Stimulated activated CD4-positive, alpha-beta T cell treated with anti-CD3 and anti-CD28 coated beads, Interleukin-15, amount 100 ng/mL, for 1 hour (primary cell): ENCODE measurements at places on chromosomes 16 and 17.
A peak's percentile ranks its signal among the peaks of the same experiment; 100 is the strongest.

DNA sequence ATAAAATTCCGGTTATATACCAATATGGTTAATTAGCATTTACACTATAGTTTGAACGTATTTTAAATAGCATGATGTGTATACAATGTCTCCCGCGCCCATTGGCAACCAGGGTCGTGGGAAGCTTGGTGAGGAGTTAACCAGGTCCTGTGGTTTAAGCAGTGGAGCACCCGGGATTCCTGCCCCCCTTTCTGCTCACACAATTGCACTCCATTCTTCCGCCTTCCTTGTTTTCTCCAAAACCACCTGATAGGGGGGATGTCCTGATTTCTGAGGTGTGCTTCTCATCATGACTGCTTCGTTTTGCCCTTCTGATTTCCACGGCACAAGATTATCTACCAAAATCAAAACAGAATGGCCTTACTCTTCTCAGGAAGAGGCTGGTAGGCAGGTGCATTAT lies 35.8 kb downstream of the WIPI1 start:
- no peak for DNase-seq

- no peak for DNase-seq
These were observed 108.9 kb downstream of the MAP2K6 start for GRCh38 chr17:69523244-69523861.

GRCh38 chr16:81817296-81817695 lies 38.2 kb downstream of the PLCG2 start:
- no peak for DNase-seq

DNA sequence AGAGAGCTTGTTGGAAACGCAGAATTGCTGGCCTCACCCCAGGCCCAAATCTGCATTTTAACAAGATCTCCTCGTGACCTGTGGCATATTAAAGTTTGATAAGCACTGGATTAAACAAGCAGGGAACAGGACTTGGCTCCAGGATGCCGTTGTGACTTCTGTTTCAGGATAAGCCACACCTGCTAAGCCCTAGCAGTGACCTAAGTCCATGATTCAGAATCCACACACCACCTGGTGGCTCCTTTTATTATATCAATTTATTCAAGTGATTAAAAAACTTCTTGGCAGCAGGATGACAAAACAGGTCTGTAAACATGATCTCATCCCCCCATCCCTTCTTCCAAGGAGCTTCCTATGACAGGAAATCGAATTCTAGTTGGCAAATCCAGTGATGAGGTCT lies 9.1 kb downstream of the NAGPA start:
- no peak for DNase-seq

GRCh38 chr17:51764387-51764971 lies 394.0 kb downstream of the CA10 start:
- DNase-seq, result peak; percentile 6

GRCh38 chr17:43907998-43908721 lies 824 bp upstream of the MPP2 start:
- DNase-seq, result peak; percentile 41

GRCh38 chr17:39602533-39603303 lies 5.0 kb downstream of the NEUROD2 start:
- no peak for DNase-seq

GRCh38 chr17:80910043-80910442 lies 81.6 kb upstream of the CHMP6 start:
- no peak for DNase-seq

DNA sequence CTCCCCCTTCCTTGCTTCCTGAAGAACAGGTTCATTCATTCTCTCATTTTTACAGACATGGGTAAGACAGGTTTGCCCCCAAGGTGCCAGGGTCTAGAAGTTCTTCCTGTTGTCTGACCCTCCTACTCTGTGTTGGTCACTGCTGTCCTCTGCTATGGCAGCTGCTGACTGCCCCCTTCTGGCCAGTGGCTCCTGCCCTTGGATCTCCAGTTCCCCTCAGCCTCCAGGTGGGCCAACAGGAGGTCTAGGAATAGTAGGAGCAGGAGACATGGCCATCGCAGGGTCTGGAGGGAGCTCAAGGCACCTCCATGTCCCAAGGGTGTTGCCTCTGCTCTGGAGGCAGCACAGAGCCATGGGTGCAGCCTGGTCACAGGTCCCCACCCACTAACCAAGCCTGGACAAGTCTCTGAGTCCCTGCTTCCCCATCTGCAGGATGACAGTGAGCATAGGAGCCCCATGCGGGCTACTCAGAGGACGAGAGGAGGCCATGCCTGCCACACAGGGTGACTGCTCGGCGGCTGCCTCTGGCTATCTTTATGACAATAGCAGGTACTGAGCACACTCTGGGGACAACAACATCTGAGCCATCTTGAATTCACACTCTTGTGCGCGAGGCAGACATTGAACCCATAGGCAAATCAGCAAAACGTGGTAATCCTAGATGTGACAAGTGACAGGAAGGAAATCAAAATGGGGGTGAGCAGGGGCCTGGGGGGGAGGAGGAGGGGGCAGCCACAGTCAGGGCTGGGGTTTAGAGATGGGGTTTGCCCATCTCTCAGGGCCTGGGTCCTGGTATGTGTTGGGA lies 27.0 kb upstream of the NXPH3 start:
- DNase-seq, result no peak

DNA sequence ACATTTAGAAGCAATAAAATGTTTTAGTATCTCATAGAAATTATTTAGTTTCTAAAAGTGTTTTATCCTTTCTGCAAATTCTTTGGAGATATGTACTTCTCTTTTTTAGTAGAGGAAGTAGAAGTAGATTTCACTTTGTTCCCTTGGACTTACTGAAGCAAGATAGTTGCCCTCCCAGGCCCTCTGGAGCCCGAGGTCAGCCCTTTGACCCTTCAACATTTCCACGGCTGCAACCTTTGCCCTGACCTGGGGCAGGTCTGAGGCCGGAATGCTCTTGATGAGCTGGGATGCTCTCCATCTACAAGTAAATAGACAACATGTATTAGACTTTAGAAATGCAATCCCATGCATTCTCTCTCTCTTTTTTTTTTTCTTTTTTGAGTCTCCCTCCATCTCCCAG lies 167.5 kb downstream of the CDK5R1 start:
- no peak for DNase-seq

DNA sequence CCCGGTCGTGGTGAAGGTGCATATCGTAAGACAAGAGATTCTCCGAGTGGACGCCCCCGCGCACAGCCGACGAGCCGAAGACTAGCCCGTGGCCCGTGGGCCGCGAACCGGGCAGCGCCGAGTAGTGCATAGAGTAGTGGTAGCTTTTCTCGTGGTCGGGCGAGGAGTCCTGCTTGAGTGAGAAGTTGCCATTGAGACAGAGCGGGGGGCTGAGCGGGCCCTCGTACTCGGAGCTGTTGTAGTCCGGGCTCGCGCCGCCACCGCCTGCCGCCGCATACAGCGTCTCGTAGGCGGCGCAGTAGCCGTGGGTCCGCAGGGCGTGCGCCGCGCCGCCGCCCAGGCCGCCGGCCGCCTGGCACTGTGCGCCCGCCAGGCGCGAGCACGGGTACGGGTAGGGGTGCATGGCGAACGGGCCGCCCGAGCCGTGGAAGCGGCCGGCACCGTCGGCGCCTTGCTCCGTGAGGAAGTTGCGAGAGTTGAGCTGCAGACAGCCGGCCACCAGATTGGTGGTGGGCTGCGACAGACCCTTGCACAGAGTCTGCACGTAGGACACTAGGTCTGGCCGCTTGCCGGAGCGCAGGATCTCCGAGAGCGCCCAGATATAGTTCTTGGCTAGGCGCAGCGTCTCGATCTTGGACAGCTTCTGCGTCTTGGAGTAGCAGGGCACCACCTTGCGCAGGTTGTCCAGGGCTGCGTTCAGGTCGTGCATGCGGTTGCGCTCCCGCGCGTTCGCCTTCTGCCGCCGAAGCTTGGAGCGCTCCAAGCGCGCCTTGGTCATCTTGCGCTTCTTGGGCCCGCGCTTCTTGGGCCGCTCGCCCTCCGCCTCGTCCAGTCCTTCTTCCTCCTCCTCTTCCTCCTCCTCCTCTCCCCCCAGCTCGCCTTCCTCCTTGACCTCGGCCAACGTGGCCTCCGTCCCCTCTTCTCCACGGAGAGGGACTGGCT lies 2.0 kb downstream of the NEUROD2 start:
- DNase-seq, result no peak

- no peak for DNase-seq
These were observed 2.3 kb downstream of the GALK1 start for GRCh38 chr17:75762513-75763268.

- no peak for DNase-seq
These were observed 192.1 kb upstream of the CIBAR2 start for GRCh38 chr16:85304337-85304736.

- DNase-seq, result peak; percentile 68
These were observed 21.1 kb downstream of the WIPI1 start for GRCh38 chr17:68435876-68436842.

GRCh38 chr17:35345926-35346771 lies 27.3 kb downstream of the SLFN11 start:
- no peak for DNase-seq

- no peak for DNase-seq
These were observed 6.0 kb upstream of the MRPL38 start for GRCh38 chr17:75910699-75911098.

DNA sequence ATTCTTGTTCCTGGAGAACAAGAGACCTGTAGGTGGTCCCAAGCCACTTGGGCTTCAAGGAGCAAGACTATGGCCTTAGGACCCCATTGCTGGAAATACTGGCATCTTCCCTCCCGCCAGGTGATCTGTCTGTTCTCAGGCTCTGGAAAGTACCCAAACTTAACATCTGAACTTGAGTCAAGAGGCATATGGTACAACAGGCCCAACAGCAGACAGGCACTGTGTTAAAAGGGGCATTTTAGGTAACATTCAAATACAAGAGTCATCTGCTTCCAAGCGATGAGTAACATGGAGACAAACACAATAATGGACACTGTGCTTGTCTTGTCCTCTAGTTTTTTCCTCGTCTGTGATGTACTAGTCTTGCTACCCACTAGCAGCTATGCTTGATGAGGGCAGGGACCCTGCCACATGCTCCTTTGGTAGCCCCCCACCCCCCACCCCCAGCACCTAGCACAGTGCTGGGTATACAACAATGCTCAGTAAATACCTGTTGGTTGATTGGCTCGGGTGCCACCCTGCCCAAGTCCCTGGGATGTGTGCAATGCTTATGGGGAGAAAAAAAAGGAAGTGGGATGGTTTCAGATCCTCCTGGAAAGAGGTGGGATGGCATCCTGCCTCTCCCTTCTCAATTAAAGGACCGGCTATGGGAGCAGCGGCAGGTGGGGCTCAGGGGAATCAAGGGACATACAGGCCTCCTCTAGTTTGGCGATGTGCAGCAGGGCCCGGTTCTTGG lies 19.4 kb downstream of the CSF3 start:
- DNase-seq, result no peak

- no peak for DNase-seq
These were observed 57.4 kb downstream of the SYNRG start for GRCh38 chr17:37551788-37552187.

DNA sequence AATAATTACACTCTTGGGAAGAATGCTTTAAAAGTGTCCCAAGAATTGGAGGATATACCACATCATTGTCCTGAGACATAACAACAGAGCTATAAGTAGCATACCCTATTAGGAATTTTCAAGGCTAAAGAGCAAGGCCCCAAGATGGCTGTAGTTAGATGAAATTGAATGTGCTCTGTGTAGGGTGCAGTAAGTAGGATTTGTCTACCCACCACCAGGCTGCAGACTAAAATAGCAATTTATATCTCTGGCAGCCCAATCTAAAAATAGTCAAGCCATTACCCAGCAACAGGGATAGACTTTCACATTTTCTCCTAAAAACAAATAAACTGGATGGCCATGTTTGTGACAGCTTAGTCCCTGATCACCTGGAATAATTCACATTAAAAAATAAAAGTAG lies 5.6 kb downstream of the MMD start:
- no peak for DNase-seq

- no peak for DNase-seq
These were observed 49.9 kb downstream of the NLRC5 start for GRCh38 chr16:57039148-57039812.

DNA sequence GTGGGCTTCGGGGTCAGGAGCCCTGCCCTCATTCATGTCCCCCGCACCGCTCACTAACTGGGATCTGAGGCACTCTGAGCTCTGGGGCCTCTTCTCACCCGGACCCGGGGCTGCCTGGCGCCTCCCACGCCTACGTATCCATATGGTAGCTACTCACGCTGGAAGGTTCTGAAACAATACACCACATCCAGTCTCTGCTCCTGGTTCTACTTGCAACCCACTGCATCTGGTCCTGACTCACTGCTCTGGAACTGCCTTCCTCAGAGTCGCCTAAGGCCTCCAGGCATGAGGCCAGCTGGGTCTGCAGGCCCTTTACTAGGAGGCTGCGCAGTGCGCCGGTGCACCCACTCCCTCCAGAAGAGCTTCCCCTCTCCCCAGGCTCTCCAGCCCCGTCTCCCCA lies 18.1 kb downstream of the USP36 start:
- DNase-seq, result no peak

DNA sequence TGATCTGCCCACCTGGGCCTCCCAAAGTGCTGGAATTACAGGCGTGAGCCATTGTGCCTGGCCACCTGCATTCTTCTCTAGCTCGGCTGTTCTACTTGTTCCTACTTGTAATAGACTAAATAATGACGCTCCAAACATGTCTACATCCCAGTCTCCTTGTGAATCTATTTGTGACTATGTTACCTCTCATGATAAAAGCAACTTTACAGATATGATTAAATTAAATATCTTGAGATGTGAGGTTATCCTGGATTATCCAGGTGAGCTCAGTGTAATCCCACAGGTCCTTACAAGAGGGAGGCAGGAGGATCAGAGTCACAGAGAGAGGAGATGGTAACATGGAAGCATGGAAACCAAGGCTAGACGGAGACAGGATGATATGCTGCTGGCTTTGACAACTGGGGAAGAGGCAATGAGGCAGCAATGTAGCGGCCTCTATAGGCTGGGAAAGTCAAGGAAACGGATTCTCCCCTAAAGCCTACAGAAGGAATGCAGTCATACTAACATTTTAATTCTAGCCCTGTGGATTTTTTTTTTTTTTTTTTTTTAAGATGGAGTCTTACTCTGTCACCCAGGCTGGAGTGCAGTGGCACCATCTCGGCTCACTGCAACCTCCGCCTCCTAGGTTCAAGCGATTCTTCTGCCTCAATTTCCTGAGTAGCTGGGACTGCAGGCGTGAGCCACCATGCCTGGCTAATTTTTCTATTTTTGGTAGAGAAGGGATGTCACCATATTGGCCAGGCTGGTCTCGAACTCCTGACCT lies 5.0 kb upstream of the LASP1 start:
- DNase-seq, result no peak

DNA sequence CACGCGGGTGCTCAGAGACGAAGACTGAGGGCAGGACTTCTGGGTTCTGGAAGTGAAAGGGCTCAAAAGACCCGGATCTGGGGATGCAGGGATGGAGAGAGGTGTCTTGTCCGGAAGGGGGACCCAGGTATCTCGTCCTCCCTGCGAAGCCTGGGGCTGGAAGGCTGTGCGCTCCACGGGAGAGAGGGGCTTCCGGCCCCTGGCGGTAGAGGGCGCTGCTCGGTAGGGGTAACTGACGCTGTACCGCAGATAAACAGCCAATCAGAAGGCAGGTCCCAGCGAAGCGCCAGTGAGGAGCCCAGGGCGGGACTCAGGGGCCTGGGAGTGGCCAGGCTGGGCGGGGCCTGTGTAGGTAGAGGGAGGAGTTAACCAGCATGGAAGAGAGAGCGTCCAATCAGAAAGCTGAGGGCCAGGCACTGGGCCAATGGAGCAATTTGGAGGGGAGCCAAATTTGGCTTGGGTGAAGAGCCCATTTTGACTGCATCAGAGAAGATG lies 804 bp downstream of the TGFB1I1 start:
- DNase-seq, result no peak
